ENCODE measurements at places on chromosomes 12 and 14. TPM values are rescaled to one million over a fixed set of nuclear protein-coding genes. Genes with fewer than 3 reads are reported as not detected.

DNA sequence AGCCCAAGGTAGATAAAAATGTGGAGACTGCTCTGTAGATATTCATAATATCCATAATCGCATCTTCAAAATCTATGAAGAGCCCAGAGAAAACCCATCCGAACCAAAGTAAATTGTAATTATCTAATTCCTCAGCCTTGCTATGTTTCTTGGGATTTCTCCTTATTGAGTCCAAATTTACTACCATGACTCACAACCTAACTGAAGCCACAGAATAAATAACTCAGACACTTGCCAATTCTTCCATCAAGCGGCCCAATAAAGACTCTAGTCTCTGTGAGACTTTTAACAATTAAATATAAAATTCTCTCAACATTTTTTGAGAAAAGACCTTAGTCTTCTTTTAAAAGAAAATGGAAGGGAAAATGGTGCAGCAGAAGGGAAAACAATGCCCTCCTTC, 409.8 kb downstream of the DAD1 start:
- no peak for DNase-seq

The BMP4 gene
- 48.8 TPM for polyA plus RNA-seq

DNA sequence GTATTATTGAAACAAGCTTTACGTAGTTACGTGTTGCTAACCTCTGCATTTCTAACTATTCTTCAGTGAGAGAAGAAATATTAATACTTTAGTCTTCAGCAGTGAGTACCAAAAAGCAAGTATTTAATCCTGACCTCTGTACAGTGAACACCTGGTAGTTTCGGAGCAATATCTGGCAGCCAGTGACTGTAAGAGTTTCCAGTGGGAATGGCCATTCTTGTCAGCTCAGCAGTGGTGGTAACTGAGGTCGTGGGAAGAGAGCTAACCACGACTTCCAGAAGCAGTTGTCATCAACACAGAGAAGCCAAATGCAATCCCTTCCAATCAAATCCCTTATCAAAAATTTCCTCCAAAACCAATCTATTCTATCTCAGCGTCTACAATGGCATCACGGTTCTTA, 1500.2 kb upstream of the FLRT2 start:
- no peak for DNase-seq

DNA sequence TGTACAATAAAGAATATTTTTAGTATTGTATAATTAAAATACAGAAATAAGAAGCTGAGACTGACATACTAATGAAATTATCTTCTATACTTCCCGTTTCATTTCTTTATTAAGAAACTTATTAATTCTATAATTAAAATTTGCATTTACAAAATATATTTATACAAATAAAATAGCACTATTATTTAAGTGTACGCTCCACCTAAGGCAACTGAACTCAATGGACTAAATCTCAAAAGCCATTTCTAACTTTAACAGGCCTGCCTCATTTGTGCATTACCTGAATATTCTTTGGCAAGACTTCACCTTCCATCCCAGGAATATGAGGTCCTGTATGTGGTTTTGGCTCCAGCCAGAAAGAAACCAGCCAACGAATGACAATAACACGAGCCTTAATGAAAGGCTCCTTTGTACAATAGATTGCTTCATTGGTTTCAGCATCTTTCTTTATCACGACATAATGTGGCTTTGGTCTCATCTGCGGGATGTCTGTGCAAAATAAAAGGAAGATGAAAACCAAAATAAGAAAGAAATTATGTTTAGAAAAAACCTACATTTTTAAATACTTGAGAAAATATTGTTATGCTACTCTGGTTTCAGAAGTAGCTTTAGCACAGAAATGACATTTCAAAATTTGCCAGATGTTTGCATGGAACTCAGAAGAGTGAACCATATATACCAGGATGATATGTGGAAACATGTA, 58.7 kb downstream of the RALGAPA1 start:
- no peak for DNase-seq

DNA sequence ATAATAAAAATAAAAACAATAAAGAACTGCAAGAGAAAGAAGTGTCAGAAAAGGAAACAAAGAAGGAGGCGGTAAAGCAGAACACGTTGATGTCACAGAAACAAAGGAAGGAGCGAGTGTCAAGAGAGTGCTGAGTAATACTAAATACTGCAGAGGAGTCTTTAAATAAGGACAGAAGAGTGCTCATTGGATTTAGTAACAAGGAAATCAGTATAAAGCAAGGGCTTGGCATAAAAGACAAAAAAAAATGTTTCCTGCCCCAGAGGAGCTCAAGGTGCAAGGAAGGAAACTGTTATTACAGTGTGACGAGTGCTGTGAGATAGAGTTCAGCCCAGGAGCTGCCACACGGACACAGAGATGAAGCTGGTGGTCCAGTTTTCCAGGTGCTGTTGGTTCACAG, 8.4 kb upstream of the TUBA1A start:
- no peak for DNase-seq

- no peak for DNase-seq
Observed at GRCh38 chr14:51019089-51019488, 74.8 kb upstream of the PYGL start.

DNA sequence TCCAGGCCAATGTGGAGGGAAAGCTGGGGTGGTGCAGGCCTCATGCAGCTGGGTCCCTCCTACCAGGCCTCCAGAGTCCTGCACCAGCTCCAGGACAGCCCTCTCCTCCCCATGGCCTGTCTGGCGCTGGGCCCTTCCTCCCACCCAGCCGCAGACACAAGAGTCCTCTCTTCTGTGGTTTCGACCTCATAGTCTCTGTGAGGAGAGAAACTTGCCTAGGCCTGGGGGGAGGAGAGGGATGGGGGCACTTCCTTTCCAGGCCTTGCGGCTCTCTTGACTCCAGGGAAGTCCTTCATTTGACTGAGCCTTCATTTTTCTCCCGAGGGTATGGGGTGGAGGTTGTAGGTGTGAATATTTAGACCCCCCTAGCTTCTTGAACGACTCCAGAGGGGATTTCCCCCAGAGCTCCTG, 2.3 kb downstream of the MMP14 start:
- DNase-seq = no peak

GRCh38 chr12:23525450-23526072, 423.9 kb downstream of the SOX5 start:
- DNase-seq = no peak

The SYNE3 gene
- polyA plus RNA-seq = 2.4 TPM

DNA sequence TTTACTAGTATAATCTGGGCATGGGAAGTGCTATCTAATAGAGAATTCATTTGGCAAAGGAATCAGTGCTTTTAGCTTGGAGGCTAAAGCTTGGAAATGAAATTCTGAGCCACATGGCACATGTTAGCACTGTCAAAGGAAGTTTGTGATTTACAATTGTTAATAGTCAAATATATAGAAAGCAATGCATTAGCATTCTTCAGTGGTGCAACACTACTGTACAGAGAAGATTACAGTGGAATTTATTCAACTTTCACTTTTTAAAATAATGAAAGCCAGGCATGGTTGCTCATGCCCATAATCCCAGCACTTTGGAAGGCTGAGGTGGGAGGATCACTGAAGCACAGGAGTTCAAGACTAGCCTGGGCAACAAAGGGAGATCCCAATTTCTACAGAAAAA, 45.9 kb downstream of the PAX9 start:
- DNase-seq = no peak

GRCh38 chr12:132904718-132905328, 17.4 kb upstream of the CHFR start:
- DNase-seq = peak; percentile 31

DNA sequence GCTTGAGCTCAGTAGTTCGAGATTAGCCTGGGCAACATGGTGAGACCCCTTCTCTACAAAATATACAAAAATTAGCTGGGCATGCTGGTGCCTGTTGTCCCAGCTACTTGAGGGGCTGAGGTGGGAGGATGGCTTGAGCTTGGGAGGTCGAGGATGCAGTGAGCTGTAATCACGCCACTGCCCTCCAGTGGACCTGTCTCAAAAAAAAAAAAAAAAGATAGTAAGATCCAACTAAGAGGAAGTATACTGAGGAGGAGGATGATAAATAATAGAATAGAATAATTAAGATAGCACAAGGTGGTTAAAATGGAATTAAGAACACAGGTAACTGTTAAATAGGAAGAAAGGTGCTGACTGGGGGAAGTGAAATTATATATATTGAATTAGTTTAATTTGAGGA, 37.0 kb upstream of the BAZ1A start:
- DNase-seq = no peak

- DNase-seq = no peak
Observed at GRCh38 chr14:91245029-91245428, 525 bp upstream of the GPR68 start.

The KRT2 gene
- polyA plus RNA-seq = not detected

The SOX5 gene
- polyA plus RNA-seq = 7.3 TPM

The MSI1 gene
- 8.9 TPM for polyA plus RNA-seq

DNA sequence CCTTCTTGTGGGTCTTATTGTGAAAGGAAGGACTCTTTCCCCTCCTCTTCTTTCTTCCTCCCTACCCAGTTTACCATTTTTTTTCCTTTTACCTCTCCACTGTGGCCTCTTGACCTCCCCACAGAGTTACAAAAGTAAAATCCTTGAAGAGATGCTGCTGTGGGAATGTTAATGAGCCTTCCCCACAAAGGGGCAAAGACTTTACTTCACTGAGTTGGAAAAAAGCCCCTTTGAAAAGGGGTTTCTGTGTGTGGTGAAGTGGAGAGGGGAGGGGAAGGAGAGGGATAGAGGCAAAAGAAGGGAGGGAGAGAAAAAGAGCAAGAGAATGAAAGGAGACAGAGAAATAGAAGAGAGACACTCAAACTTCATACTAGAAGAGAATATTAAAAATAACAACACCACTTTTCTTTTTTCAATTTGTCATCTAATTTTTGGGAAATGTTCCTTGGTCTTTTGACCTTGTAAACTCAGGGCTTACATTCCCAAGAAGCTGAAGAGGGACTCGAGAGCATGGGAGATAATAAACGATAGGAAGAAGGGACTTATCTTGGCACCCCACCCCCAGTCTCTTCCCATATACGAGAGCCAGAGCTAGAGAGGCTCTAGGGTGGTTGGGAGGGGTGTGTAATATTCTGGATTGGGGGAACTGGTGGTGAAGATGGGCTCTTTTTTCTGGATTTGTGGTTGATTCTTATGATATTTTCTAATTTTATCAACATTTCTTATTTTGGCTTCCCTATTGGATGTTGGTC, 13.2 kb upstream of the SALL2 start:
- DNase-seq = no peak

DNA sequence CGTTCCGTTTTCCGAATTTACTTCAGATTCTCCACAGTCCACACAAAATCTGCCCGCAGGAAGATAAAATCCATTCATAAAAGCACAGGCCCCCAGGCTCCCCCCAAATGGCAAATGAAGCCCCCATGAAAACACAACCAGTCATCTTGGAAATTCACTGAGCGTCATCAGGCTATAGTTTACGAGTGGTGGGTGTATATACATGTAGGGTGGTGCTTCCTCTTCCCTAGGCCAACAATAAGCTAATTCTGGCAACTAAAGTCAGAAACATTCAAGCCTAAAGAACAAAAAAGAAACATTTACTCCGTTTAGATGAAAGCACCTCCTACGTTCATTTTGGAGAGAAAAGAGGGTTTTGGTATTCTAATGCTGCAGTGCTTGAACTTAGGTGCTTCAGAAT, 5.8 kb downstream of the GPR68 start:
- no peak for DNase-seq

DNA sequence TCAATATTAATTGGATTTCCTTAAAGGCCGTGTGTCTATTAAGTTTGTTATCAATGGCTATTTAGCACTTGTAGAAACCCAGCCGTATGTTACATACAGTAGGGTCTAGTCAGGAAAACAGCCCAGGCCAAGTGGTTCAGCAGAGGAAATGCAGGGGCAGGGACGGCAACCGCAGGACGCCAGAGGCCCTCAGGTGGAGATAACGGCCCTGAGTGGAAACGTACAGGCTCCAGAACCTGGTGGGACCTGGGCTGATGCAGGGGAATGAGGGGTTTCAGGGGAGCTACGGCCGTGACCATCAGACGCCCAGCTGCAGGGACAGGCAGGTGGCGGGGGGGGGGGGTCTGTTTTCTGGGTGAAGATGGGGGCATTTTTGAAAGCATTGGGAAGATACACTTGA, 3.7 kb upstream of the ANKLE2 start:
- no peak for DNase-seq

DNA sequence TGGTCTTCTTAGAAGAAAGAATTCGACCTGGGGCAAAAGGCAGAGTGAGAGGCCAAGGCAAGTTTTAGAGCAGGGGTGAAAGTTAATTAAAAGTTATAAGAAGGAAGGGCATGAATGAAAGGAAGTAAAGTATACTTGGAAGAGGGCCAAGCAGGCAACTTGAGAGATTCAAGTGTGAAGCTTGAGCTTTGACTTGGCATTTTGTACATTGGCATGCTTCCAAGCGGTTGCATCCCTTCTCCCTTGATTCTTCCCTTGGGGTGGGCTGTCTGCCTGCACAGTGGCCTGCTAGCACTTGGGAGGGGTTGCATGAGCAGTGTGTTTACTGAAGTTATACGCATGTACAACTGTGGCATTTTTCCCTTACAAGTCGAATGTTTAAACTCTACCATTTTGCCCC, 74.8 kb upstream of the MGAT4C start:
- no peak for DNase-seq

DNA sequence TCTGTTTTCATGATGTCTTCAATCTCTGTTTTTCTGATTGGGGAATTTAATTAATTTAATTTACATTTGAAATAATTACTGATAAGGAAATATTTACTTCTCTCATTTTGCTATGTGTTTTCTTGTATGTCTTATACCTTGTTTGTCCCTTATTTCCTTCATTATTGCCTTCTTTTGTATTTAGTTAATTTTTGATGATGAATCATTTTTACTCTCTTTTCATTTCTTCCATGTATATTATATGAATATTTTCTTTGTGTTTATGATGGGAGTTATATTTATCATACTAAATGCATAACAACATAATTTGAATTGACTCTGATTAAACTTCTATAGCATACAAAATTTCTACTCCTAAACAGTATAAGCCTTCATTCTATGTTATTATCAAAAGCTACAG, 309.6 kb downstream of the LRFN5 start:
- DNase-seq = no peak

The REM2 gene
- polyA plus RNA-seq = 1.6 TPM

The CLEC9A gene
- 0.10 TPM for polyA plus RNA-seq

DNA sequence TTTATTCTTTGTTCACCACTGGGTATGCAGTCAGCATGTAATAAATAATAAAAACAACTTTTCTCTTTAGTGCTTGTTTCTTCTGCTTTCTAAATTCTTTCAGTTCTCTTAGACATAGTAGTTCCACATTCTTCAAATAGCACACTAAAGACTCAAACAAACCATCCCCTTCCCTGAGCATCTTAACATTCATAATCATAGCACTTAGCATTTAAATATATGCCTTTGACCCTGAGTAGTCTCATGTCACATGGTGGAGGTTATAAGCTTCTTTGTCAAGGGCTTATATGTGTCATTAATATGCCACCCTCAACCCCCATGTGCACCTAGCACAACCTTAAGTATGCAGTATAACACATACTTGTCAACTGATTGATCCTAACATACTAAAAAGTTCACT, 212.7 kb downstream of the PHLDA1 start:
- no peak for DNase-seq

DNA sequence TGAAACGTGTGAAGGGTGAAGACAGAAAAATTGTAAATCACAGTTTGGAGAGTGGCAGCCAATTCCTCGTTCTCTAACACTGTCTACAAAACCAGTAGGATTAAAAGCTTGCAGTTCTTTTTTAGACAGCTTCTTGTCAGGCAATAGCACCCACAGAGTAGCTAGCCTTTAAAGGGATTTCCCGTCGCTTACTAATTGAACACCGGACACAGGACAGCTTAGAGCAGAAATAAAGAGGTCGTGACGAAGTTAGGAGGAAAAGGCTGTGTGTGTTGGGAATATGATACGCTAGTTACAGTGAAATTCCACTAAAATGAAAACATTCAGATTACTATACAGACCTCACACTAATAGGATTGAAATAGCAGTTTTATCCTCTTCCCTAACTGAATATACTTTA, 149.1 kb upstream of the FLRT2 start:
- no peak for DNase-seq

GRCh38 chr12:28611449-28611848, 421.2 kb downstream of the CCDC91 start:
- DNase-seq = no peak
